ENCODE measurements at places on chromosomes 2 and 18.

- DNase-seq = no peak
Observed at GRCh38 chr2:125313806-125314205, 1288.7 kb downstream of the CNTNAP5 start.

GRCh38 chr18:46211816-46212215 lies 107.6 kb downstream of the HAUS1 start:
- DNase-seq = peak; percentile 8

GRCh38 chr2:25306777-25307368 lies 34.9 kb downstream of the DNMT3A start:
- DNase-seq = no peak

GRCh38 chr18:12774982-12775381 lies 72.1 kb downstream of the PSMG2 start:
- DNase-seq = no peak

DNA sequence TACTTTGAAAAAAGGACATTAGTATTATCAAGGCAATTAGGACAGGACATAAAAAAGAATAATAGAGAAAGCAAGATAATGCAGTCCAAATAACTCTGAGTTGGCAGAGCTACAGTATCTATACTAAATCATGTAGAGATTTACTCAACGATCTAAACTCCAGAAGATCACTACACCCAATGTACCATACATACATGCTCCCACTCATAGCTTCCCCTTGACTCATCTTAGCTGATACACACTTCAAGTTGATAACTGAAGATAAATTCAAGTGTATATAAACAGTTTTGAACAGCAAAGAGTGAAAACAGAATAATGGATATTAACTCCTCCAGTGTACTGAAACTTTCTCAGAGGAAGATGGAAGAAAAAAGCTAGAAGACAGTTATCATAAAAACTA lies 78.5 kb downstream of the SESTD1 start:
- DNase-seq = no peak

DNA sequence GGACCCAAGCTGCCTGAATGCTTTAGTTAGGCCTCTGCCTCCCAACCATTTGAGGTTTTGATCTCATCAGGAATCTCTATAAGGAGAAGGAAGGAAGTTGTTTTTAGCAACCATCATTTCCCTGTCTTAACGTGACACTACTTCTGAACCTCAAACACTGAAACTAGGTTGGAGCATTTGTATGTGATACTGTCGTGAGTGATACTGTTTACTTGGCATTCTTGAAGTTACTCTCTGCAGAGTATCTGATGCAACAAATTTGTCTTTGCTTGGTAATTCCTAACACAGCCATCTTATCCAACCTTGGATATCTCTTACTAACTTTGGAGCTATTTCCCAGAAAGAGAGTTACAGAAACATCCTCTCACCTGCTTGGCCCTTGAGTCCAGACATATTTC lies 22.1 kb downstream of the TTLL4 start:
- no peak for DNase-seq

GRCh38 chr2:55620123-55620779 lies 2.8 kb upstream of the PPP4R3B start:
- DNase-seq = no peak
